ENCODE measurements at places on chromosomes 1 and 21.
A peak's percentile ranks its signal among the peaks of the same experiment; 100 is the strongest.

- DNase-seq: no peak
Observed at GRCh38 chr1:80349218-80349617, 1342.7 kb upstream of the ADGRL4 start.

DNA sequence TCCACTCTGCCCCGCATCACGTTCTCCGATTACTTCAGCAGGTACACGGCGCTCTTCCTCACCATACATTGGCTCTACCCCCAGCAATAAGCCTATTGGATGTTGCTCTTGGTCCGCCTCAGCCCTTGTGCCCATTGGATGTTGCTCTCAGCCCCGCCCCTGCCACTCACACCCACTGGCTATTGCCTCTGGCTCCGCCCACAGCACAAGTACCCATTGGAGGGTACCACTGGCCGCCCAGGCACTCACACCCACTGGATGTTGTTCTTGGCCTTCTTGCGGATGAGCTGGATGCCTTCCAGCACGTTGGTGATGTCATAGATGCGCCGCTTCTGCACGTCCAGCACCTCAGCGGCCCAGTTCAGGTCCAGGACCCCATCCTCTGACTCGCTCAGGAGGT, 9.4 kb downstream of the E2F2 start:
- no peak for DNase-seq

GRCh38 chr21:38404177-38404576, 94.1 kb downstream of the ERG start:
- DNase-seq: no peak

DNA sequence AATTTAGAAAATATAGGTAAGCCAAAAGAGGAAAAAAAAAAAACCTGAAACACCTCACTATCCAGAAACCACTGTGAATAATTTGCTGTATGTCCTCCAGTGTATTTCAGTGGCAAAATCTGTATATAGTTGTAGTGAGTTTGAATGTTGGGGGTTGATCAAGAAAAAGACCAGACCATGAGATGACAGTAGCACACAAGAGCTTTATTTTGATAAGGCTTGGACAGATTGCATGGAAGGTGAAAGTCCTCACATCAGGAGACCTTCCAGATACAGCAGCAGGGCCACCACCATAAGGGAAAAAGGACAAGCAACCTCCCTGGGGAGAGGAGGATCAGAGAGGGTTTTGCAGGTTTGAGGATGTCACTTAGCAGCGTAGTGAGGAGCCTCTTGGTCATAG, 16.2 kb upstream of the C1orf115 start:
- no peak for DNase-seq

- no peak for DNase-seq
Observed at GRCh38 chr1:46204406-46204742, 1.2 kb downstream of the LURAP1 start.

DNA sequence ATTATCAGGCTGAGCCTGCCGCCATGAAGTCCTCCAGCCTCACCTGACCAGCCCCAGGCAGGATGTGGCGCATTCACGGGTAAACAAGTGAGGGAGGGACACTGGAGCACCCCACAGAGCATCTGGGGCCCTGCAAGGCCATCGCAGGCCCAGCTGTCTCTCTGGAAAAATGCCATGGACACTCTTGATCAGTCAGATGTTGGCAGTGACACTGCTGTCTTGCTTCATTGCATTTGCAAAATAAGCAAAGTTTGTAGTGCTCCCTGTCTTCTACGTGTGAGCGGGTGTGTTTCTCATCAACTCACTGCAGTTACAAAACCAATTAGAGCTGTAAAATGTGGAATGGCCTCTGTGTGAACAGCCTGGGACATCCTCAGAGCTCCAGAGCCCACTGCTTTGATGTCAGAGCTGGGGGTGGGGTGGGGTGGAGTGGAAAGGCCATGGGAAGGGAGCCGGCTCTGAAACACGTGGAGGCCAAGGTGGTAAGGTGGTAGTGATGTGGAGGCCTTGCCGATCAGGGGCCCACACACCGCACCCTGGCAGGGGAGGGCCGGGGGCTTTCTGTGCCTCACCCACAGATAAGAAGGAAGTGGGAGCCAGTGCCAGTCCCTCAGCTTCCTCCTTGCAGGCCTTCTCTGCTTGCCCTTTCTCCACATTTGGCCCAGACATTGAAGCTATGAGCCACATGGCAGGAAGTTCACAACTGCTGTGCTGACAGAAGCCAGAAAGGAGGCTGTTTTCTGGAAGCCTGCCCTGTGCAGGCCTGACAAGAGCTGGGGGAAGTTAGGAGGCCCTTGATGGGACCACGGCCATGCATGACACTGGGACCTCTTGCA, 254.9 kb downstream of the RHOU start:
- DNase-seq: no peak

- peak; percentile 30 for DNase-seq
Observed at GRCh38 chr1:244964112-244964971, 100.0 kb upstream of the HNRNPU start.

GRCh38 chr1:154411525-154411924, 6.4 kb downstream of the IL6R start:
- no peak for DNase-seq

- DNase-seq: no peak
Observed at GRCh38 chr1:64136296-64136695, 67.1 kb upstream of the UBE2U start.

DNA sequence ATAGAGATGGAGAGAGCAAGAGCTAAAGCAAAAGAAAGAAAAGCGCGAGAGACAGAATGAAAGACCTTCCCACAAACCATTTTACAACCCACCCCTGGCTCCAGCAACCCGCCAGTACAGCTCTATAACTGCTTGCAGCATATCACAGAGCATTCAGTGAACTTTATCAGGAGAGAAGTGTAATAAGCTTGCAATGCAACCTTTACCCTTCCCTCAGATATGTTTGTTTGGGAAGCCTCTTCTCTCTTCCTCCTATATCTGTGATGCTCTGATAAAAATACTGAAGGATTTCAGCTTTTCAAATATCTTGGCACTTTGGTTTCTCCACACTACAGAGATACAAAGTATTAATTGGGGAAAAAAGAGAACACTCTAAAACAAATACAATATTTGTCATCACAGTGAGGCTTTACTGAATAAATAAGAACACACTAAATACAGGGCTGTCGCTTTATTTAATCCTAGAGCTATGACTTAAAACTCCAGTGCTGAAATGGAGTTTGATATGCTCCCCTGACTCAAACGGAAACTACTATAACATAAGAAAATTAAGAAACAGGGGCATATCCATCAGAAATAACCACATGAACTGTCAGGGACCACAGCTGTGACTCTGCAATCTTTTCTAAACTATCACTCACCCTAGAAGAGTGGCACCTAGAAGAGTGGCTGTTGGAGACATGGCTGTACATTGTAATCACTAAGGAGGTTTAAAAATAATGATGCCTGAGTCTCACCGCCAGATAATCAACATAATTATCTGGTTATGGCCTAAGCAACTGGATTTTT, 6.7 kb downstream of the CRP start:
- no peak for DNase-seq

DNA sequence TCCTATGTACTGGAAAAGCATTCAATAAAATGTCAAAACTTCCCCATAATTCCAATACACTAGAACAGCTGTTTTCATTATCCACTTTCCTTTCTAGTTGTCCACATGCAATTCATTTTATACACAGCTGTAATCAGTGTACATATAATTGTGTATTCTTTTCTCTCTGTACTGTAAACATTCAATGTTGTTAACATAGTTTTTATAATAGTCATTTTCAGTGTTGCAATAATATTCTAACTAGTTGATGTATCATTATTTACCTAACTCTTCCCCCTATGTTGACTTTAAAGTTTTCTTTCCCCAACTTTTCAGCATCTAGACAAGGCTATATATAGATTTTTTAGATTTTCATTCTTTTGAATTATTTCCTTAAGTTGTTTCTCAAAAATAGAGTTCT, 44.4 kb downstream of the DIPK1A start:
- no peak for DNase-seq

GRCh38 chr1:231387770-231388669, 34.1 kb downstream of the EGLN1 start:
- no peak for DNase-seq

GRCh38 chr1:53766194-53766742, 27.3 kb upstream of the GLIS1 start:
- no peak for DNase-seq

DNA sequence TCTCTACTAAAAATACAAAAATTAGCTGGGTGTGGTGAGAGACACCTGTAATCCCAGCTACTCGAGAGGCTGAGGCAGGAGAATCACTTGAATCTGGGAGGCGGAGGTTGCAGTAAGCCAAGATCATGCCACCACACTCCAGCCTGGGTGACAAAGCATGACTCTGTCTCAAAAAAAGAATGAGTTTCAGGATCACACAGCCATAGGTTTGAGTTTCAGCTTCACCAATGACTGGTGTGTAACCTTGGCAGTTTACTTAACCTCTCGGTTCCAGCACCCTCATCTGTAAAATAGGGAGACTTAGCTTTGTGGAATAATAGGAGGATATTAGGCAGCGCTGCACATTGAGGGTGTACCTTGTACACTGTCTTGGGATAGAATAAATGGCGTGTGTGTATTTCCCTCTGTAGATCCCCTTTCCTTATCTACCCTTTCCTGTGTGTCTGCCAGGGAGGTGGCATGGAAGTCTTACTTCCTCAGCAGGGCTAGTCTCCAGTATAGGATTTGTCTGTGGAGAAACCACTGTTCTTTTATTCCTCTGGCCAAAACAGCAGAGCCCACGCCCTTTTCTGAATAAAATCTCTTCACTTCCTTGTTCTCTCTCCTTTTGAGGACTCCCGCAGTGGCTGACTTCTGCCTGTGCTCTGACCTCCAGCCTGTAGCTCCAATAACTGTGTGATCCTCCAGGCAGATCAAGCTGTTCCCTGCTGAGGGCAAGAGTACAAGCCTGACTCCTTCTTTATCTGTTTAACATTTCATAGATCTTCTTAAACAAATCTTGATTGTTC, 90.4 kb downstream of the HHAT start:
- no peak for DNase-seq

- no peak for DNase-seq
Observed at GRCh38 chr1:178704833-178705232, 20.2 kb upstream of the RALGPS2 start.

GRCh38 chr1:82614090-82614489, 813.4 kb downstream of the ADGRL2 start:
- DNase-seq: no peak

GRCh38 chr21:14585122-14585521, 39.0 kb upstream of the SAMSN1 start:
- no peak for DNase-seq

DNA sequence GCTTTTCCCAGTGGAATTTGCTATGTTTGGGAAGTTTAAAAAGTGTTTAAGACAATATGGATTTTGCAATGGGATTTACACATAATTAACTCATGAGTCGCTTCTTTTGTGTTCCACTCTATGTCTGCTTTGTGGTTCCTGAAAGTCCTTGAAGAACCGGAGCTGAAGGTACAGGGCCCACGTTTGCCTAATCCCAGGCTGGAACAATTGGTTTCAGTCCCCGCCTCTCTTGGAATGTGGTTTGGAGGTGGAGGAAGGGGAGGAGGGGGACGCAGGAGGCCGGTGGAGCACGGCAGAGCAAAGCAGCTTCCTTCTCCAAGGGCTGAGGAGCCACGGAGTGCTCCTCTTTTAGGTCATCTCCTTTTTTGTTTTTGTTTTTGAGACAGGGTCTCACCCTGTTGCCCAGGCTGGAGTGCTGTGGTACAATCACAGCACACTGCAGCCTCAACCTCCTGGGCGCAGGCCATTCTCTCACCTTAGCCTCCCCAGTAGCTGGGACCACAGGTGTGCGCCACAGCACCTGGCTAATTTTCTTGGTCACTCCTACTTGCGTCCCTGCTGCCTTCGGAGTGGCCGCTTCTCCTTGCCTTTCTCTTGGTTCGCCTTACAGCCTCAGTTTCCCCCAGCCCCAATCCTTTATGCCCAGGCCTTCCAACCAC, 129.5 kb upstream of the ERRFI1 start:
- no peak for DNase-seq

DNA sequence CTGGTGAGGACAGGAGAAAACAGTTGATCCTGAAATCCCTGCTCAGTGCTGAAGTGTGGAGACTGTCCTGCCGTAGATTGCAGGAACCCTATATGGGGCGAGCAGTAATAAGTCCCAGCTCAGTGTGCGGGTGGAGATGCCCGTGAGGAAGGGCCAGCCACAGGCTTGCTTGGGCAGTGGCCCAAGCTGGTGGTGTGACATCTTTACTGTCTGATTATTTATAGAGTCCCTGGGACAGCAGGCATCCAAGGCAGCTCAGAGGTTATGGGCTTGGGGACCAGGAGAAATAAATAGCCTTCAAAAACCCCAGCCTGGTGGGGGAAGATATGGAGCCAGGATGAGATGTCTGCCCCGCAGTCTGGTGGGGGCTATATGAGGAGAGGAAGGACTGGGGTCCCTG, 170.7 kb upstream of the POU3F1 start:
- DNase-seq: no peak

DNA sequence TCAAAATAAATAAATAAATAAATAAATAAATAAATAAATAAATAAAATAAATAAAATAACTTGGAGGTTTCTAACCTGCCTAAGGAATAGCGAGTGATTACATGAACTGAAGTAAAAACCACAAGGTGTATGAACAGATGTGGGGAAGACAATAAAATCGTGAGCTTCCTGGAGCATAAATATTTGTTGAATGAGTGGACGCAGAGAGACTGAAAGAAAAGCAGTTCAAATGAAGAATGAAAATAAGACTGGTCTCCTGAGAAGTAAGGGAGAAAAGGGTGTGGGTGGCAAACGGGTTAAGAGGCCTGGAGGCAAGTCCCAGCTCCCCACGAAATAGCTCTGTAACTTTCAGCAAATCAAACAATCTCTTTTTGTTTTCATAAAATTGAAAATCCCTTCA, 33.6 kb downstream of the CHML start:
- no peak for DNase-seq

DNA sequence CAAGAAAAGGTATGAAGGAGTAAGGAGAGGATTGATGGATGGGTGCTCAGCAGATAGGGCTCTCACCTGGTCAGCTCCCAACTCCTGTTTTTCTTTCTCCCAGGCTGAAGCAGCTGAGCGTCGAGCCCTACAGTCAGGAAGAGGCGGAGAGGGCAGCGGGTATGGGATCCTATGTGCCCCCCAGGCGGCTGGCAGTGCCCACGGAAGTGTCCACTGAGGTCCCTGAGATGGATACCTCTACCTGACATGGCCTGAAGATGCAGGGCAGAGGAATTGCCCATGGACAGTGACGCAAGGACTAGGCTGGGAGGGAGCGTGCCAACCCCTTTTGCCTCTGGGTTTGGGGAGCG, 739 bp downstream of the ZNF593 start:
- DNase-seq: no peak

GRCh38 chr1:105317976-105318375, 1568.3 kb downstream of the AMY1C start:
- no peak for DNase-seq

DNA sequence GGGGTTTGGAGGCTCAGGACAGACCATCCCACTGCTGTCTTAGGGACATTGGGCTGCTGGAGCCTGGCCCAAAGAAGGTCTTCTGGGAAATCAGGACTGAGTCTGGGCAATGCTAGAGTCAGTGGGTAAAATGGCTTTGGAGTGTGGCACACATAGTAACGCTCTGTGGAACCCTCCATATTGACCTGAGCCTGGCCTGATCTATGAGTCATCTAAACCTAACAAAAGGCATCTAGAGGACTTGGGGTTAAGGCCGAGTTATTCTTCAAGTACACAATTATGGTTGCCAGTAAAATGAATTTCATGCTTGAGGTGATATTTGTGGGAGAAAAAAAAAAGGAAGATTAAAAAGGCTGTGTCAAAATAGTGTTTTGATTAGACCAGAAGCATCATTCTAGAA, 77.7 kb downstream of the ST6GALNAC5 start:
- DNase-seq: no peak
